Endothelial cell (in vitro differentiated cells): ENCODE measurements at places on chromosomes 7 and 10.

- DNase-seq, result no peak
Measured at GRCh38 chr7:42183547-42183946, 53.5 kb downstream of the GLI3 start.

DNA sequence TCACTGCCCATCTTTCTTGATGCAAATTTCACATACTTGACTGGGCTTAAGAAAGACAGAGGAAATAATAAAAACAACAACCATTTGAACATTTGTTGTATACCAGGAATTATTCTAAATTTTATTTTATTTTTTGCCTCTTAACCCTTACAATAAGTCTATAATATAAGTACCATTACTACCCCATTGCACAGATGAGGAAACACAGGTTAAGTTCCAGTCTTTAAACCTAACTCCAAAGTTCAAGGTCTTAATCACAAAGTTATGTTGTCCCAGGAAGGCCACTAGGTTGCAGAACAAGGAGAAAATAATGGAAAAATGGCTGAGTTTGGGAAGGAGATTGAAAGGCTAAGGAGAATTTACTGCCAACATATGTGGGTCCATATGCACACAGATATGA, 3.5 kb downstream of the FKBP14 start:
- no peak for DNase-seq

- no peak for DNase-seq
Measured at GRCh38 chr10:2392145-2392812, 655.0 kb upstream of the ADARB2 start.

- no peak for DNase-seq
Measured at GRCh38 chr10:12785415-12785831, 216.1 kb downstream of the CCDC3 start.

- no peak for DNase-seq
Measured at GRCh38 chr10:99292159-99292558, 37.0 kb upstream of the CNNM1 start.

- no peak for DNase-seq
Measured at GRCh38 chr7:80790877-80791276, 128.0 kb downstream of the SEMA3C start.

- DNase-seq, result no peak
Measured at GRCh38 chr10:133160826-133161471, 930 bp downstream of the KNDC1 start.
